Mesothelial cell of epicardium (in vitro differentiated cells): ENCODE measurements at places on chromosomes 6 and 20. TPM values are rescaled to one million over a fixed set of nuclear protein-coding genes. Genes with fewer than 3 reads are reported as not detected.
A peak's percentile ranks its signal among the peaks of the same experiment; 100 is the strongest.

DNA sequence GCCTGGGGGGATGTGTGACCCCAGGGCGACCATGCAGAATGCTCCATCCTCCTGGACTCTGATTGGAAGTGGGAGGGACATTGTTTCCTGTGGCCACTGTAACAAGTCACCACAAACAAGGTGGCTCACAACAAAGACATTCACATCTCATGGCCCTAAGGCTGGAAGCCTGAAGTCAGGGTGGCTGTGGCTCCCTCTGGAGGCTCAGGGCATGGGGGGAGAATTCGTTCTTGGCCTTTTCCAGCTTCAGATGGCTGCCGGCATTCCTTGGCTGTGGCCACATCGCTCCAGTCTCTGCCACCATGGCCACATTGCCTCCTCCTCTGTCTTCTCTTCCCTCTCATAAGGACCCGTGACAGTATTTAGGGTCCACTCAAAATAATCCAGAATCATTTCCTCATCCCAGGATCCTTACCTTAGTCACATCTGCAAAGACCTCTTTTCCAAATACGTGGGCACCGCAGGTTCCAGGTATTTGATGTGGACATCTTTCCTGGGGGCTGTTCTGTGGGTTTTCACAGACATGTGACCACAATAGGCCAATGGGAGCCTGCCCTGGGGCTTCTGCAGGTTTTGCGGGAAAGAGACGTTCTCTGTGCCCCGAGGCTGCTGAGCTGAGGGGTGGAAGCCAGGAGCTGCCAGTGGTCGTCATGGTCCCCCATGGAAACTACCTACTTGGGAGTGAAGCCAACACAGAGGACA lies 249.3 kb downstream of the PREX1 start:
- no peak for DNase-seq

- no peak for DNase-seq
These were observed 283.6 kb downstream of the QKI start for GRCh38 chr6:163698086-163698485.

DNA sequence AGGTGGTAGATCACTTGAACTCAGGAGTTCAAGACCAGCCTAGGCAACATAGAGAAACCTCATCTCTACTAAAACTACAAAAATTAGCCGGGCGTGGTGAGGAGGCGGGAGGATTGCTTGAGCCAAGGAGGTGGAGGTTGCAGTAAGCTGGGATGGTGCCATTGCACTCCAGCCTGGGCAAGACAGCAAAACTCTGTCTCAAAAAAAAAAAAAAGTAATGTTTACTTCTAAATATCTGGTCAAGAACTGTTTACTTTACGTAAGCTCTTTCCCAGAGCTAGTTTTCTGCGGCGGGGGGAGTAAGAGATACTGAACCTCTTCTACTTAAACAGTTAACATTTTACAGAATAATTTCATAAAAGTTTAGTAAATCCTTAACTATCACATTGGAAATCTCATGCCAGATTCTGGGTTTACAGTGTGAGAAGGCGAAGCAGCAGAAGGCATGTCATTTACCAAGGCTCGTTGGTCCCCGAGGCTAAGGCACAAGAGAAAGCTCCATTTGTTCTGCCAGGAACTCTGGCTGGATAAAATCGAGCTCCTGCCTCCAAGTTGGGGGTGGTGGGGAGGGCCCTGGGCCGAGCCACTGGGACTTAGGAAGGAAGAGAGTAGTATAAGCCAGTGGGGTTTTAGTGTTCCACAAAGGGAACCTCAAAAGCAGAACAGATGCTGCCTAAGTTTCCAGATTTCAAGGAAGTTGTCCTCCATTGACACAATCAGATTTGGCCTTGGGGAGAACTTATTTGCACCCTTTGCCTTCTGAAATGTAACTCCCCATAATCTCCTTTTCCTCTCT lies 41.7 kb downstream of the ARFGEF2 start:
- DNase-seq: no peak

DNA sequence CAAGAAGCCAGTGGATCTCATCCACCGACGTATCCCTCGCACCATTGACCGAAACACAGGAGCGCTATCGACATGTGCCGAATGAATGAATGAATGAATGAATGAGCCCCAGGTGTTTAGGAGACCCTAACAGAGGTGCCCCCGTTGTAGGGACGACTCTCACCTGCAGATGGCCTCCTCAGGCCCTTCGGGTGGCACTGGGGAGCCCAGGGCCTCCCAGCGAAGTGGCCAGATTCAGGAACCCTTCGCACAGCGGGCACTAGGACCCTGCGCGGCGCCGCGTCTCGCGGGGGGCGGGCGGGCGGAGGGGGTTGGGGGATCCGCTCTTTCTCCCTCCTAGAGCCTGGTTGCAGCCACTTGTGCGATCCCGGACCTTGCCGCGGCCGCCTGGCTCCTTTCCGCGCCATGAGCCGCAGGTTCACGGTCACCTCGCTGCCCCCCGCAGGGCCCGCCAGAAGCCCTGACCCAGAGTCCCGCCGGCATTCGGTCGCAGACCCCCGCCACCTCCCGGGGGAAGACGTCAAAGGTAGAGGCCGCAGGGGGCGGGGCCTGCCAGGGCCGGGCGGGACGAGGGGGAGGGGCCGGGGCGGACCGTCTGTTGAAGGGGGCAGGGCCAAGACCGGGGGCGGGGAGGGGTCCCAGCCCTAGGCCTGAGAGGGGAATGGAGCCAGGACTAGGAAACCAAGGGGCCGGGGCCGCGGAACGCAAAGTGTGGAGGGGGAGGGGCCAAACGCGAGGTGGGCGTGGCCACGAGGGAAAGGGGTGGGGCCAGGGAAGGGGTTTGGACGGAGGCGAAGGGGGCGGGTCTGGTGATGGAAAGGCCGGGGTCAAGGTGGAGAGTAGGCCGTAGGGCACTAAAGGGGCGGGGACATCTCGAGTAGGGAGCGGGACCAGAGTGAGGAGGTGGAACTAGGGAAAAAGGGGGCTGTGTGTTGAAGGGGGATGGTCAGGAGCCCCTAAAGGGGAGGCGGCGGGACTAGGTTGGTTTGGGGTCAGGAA lies 7.4 kb upstream of the SLC12A5 start:
- DNase-seq: peak; percentile 39

- no peak for DNase-seq
These were observed 31.9 kb downstream of the DUSP22 start for GRCh38 chr6:324116-324728.

DNA sequence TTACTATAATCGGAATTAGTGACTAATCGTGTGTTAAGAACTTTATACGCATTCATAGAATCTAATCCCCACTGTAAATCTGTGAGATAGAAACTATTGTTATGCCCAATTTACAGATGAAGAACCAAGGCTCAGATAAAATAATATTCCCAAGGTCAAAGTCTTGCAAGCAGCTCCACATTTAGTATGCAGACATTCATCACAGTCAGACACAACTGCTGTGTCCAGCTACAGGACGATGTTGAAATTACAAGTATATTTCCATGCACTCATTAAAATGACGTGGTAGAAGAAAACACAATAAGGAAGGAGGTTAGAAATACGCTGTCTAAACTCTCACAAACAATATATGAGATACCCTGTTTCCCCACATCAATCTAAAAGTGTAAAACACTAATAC lies 82.5 kb downstream of the PREX1 start:
- no peak for DNase-seq

DNA sequence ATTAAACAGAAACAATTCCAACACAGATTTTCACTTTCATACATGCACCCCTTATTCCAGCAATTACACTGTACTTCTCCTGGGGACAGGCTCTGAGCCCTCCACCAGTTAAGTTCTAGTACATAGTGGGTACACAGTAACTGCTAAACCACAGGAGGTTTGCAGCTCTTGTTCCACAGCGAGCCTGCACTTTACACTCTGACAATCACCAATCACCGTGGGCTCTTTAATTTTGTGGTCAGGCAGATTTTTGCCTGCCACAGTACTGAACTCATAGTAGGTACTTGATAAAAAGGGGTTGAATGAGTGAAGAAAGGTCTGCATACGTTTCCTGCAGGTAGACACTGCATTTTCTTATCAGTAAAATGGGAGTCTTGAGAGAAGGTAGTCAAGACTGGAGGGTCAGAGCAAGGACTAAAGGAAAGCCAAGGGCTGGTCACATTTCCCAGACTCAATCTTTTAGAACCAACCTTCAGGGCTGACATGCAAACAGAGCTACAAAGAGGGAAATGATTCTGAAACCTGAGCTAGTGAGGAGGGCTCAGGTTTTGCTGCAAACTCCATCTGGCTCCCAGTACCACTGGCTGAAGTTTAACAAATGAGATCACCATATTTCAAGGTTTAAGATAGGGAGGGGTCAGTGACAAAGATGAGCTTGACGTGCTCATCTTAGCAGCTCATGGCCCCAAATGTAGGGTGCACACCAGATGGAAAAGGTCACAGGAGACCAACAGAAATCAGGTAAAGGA lies 404.6 kb downstream of the BTBD9 start:
- no peak for DNase-seq

DNA sequence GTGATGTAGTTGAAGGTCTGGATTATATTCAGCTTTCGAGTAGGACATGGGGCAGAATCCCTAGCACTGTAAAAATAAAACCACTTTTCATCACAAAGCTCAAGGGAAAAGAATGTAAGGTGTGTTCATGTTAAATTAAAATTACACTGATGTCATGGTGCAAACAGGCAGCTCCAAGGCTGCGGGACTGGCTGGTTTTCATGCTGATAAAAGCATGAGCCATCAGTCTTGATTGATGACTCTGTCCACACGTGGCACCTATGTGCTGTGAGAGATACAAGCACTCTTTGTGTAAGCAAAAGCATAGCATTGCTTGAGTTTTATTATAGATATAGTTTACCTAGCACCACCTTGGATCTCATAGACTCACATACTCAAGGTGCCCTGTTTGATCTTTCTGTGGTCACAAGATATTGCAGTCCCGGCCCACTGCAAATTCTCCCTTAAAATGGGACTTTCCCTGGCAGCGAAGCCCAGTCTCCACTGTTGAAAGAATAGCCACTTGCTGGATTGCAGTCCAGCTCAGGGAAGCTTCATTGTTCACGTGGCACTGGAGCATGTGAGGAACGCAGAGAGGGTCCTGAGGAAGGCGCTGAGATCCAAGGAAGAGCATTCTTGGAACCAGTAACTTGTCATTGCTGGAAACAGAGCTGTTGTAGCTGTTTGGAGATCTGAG lies 90.6 kb downstream of the TIAM2 start:
- DNase-seq: no peak

DNA sequence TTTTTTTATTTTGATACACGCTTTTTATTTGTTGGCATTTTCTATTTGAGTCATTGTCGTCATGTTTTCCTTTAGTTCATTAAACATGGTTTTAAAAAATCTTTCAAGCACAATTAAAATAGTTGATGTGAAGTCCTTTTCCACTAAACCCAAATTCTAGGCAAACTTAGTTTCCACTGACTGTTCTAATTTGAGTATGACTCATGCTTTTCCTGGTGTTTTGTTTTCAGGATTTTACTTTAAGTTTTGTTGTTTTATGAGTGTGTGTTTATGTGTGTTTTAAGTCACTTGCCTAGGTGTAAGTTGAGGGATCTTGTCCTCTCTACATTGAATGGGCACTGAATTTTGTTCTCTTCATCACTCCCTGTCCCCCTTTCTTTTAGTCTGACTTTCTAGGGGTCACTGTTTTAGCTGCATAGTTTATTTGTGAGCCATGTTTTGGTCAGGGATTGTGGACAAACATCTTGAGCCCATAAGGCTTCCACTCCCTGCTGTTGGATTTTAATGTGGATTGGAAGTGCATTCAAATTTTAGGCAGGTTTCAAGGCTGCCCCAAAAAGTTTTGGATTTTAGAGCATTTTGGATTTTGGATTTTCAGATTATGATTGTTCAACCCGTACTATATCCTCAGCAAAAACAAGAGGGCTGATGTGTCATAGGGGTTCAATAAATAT lies 94.8 kb downstream of the CDYL start:
- DNase-seq: no peak

GRCh38 chr20:29297411-29298270 lies 1959.8 kb upstream of the DEFB115 start:
- no peak for DNase-seq

DNA sequence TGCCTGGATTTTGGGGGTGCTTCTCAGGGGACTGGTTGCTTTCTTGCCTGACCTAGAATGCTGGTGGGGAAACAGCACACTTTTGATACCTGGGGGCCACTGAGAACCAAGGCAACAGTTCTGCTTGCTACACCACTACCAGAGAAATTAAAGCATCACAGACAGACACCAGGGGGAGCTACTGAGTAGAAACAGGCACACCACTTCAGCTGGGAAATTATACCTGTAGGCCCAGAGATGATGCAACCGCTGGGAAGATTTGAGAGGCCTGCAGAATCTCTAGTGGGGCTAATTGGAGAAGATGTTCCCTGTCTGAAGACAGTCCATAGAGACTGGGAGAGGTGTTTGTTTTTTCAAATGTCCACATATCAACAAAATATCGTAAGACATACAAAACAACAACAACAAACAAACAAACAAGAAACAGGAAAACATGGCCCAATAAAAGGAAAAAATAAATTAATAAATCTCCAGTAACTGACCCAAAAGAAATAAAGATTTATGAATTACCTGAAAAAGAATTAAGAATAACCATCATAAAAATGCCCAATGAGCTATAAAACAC lies 129.4 kb upstream of the RIN2 start:
- DNase-seq: peak; percentile 53

Gene SLC26A8
- 0.27 to 0.38 TPM (median 0.29 TPM) in 3 replicates for total RNA-seq

Gene ZMYND8
- 119 to 120 TPM (median 119 TPM) in 3 replicates for total RNA-seq

Gene BTN1A1
- total RNA-seq: 0.09 to 0.11 TPM in 2 of 3 replicates, not detected in the other
